ENCODE measurements at places on chromosomes 13 and 19.

DNA sequence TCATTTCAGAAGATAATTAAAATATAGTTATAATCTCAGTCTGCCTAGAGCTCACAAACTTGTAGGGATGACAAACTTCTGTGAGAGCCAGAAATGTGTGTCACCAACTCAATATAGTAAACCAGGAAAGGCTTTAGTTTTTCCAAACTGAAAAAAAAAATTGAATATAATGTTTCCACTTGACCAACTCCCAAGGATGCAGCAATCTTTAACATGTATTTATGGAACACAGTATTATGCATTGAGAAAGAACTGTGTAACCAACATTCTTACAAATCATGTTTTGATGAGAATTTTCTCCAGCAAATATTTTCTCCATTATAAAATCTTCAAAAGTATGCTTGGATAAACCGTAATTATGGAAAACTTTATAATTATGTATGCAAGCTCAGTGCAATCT lies 50.1 kb upstream of the KLF12 start:
- DNase-seq: no peak

GRCh38 chr13:107838588-107839161 lies 376.7 kb downstream of the LIG4 start:
- DNase-seq: no peak

DNA sequence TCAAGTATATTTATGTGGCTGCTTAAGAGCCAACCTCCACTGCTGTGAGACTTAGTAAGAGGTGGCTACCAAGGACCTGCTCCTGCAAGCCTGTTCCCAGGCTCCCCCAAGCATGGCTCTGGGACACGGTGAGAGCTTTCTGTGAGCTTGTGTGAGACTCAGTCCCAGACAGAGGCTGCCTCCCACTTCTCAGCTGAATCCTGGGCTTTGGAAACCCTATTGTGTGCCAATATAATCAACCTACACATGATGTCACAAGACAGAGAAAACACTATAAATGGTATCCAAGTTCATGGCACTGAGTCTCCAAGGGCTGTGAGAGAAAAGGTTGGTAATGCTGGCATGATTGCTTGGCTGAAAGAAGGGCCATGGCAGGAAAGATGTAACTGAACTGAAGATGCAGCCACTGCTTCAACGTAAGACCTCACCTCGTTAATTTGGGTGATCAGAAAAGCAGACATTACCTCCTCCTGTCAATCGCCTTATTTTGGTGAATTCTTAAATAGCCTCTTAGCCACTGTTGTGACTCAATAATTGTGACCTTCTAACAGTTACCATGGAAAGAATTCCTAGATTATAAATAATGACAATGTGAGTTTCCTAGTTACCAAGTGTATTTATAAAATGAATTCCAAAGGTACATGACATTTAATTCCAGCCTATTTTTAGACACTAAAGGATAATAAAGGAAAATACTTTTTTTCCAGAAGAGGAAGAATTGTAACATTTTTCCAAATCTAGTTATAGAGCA lies 332.0 kb downstream of the IRS2 start:
- no peak for DNase-seq

DNA sequence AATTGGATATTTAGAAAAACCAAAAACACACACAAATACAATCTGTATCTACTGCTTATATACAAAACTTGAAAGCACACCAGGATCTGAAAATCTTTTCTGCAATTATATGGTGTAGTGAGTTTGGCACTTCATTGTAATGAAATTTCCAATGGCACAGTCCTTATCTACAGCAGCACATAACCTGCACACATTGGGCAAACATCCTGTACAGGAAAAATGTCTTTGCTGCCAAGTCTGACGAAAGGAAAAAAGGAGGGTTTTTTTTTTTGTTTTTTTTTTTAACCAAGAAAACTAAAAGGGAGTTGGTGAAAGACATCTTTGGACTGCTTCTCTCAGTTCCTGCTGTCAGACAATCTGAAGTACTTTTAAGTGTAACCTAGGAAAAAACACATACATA lies 107.8 kb downstream of the FOXO1 start:
- DNase-seq: no peak

GRCh38 chr13:33194820-33195692 lies 90.5 kb downstream of the STARD13 start:
- no peak for DNase-seq

GRCh38 chr13:59423708-59424340 lies 739.9 kb downstream of the DIAPH3 start:
- DNase-seq: no peak

- no peak for DNase-seq
These were observed 33.9 kb upstream of the FAM216B start for GRCh38 chr13:42747399-42747873.

DNA sequence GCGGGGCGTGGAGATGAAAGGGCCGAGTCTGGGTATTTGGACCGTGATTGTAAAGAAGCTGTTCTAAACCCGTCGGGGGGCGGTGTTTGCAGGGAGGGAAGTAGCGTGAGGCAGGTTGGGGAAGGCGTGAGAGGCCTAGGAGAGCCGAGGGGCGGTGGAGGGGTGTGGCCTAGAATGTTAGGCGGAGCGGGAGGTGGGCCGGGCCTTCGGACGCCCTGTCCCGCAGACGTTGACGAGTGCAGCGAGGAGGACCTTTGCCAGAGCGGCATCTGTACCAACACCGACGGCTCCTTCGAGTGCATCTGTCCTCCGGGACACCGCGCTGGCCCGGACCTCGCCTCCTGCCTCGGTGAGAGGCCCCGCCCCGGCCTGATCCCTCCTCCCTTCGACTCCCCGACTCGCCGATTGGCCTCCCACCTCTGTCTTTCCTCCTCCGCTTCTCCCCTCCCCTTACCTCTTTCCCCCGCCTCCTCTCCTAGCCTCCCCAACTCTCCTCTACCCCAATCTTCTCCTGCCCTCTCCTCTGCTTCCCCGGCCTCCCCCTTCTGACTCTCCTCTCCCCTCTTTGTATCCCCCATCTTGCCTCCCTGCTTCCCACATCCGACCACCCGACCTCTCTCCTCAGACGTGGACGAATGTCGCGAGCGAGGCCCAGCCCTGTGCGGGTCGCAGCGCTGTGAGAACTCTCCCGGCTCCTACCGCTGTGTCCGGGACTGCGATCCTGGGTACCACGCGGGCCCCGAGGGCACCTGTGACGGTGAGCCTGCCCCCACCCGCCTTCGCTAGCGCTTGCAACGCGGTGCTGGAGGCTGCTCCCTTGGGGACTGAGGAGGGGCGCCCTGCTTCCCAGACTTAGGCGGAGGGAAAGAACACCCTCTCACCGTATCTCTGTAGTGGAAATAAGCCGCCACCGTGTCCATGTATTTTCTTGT lies 12.8 kb downstream of the LTBP4 start:
- peak; percentile 86 for DNase-seq

- no peak for DNase-seq
These were observed 20.2 kb upstream of the MYDGF start for GRCh38 chr19:4690361-4690760.

DNA sequence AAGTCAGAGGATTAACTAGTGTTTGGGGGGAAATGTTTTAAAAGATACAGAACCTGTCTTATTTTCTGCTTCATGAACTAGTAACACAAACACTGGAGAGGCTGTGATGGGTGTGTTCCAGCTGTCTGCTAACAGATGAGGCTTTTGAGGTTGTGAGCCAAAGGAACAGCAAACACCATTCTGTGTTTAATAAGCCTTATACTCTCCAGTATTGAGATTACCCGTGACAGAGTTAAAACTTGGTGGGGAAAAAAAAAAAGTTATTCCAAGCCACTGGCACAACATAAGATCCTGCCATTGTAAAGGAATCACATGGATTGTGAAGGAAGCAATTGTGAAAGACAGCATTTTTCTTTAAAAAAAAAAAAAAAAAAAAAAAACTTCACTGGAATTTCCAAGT lies 48.4 kb downstream of the KCTD12 start:
- DNase-seq: no peak

GRCh38 chr13:73059460-73060250 lies 850 bp downstream of the KLF5 start:
- DNase-seq: no peak

- no peak for DNase-seq
These were observed 4.2 kb upstream of the MADCAM1 start for GRCh38 chr19:492091-492531.

DNA sequence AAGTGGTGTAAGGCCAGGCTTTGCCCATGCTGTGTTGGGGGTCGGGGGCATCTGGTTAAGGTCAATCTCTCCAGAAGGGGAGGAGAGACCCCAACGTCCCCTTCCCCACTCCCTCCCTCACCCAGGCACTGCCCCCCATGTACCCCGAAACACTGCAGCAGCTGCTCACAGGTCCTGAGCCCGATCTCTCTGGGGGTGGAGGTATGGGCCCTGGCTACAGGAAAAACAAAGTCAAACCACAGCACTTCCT lies 10.2 kb downstream of the CAPN12 start:
- no peak for DNase-seq

GRCh38 chr19:31290931-31291590 lies 58.2 kb downstream of the TSHZ3 start:
- DNase-seq: no peak

DNA sequence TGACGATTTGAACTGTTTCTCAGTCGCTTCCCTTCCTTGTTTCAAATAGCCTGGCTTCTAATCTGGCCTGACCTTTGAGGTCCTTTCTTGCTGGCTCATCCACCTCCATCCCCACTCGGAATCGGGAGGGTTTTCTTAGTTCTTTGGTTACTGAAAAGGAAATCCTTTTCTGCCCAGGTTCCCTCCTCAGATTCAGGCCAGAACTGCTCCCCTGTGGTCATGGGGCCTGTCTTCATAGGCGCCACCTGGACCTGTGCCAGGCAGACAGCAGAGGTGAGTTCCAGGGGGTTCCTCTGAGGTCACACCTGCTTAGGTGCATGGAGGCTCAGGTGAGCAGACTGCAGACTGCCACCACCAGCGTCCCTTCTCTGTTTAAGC lies 62.4 kb downstream of the AKAP11 start:
- no peak for DNase-seq

DNA sequence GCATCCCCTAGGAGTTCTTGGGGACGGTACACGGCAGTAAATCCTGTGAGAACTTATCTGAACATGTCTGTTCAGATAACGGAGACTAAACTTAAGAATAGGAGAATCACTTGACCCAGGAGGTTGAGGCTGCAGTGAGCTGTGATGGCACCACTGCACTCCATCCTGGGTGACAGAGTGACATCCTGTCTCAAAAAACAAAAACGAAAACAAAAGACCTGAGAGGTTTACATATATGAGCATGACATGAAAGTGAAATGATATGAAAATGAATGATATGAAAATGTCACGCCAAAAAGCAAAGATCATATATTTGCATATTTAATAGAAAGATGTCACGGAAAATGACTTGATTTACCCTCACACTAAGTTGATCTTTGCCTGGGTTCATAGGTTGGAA lies 5.8 kb downstream of the ZNF175 start:
- DNase-seq: no peak

DNA sequence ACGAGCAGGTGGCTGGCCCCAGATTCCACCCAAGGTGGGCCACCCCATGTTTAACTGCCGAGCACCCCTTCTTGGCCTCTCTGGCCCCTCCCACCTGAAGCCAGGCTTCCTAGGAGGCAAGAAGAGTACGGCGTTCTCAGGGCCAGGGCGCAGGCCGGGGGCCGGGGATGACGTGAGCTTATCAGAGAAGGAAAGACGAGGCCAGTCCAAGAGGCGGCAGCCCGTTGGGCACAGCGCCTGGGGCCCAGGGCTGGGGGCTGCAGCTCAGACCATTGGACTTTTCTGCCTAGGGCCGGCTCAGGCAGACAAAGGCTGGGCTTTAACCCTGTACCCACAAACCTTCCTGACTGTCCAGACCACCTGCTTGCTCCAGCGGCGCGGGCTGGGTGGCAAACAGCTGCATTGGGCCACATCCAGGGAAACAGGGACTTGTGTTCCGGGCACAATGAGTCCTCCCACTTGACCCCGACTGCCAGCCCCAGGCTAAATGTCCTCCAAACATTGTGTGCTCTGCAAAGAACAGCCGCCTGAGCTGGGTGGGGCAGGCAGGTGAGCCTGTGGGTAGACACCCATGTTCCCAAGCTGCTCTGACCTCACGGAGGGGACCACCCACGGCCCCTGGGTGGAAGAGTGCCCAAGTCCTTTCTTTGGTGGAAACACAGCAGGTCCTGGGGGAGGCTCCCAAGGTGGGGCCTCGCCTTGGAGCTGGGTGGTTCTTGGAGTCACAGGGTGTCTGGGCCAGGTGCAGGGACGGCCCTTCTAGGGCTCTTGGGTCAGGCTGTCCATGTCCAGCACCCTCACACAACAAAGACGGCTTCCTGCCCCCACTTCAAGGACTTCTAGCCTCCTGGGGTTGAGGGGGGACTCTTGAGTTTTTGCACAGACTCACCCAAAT lies 21.9 kb downstream of the COMP start:
- no peak for DNase-seq

- DNase-seq: no peak
These were observed 1.7 kb downstream of the ZNF160 start for GRCh38 chr19:53101518-53101917.

DNA sequence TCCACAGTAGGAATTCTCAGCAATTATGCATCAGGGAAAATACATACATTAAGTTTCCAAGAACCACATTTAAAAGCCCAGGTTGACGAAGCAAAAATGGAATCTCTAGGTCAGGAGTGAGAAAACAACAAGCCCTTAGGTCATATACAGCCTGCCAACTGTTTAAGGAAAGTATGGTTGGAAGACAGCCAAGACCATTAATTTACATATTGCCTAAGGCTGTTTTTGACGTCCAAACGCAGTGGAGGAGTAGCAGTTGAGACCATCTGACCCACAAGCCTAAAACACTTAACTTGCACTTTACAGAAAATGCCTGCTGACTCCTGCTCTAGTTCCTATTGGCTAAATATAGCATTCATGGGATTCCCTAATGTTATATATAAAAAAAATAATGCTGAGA lies 299.0 kb downstream of the ITGBL1 start:
- peak; percentile 65 for DNase-seq

DNA sequence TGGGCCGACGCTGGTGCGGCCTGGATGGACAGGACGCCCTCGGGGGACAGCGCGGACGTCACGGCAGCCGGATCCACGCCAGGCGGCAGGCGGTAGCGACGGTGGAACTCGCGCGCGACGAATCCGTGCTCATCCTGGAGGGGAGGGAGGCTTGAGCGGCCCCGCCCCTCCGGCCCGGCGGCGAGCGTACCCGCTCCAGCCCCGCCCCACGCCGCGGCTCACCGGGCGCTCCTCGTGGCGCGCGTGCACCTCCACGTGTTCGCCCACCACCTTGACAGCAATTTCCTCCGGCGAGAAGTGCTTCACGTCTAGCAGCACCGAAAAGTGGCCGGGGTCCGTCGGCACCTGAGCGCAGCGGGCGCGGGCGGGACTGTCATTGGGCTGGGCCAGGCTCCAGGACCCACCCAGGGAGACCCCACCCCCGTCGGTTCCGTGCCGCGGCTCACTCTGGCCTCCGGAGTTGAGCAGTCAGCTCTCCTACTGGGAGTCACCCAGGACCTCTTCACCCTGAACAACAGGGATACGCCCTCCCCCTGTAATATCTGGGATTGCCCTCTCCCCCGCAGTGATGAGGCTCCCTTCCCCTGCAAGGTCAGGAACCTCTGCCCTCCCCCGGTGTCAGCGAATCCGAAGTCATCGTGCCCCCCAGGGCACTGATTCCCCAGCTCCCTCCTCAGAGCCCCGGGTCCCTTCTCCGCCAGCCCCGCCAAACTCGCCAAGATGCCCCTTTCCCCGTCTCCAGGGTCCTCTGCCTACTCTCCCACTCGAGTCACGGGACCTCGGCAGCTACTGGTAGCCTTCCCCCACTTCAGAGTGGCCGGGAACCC lies 1.1 kb downstream of the HSPB6 start:
- no peak for DNase-seq

All from NCI-H446 (cell line).